ENCODE measurements at places on chromosomes 5 and 9.

GRCh38 chr9:129100383-129101169, 10.0 kb downstream of the CRAT start:
- no peak for DNase-seq

DNA sequence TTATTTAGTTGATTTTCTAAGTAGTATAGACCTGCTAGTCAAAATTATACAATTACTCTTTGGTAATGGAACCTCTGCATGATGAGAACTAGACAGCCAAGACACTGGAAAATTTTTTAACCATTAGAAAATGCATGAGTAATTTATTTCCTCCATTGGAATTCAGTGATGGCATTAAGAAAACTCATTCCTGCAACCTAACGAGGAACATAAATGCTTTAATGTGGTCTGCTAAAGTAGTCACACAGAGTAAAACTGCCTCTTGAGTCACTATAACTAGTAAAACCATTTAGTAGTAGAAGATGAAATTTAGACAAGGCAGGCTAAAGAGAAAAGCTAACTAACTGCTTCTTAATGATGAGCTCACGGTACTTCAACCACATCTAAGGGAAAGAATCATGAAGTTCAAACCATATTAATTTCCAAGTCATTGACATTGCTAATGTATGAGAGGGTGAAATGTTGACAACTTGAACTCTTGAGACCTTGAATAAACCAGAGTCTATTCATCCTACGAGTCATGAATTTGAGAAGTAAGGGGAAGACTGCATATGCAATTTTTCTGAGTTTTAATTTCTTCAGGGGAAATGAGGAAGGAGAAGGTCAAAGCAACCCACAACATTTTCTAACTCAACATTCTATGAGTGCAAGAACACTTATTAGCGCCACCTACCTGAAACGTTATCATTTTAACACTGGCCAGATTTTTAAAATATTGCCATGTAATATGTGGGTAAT, 74.4 kb downstream of the GLIS3 start:
- no peak for DNase-seq

GRCh38 chr5:4124221-4124970, 528.8 kb downstream of the IRX1 start:
- DNase-seq: no peak

GRCh38 chr5:72018143-72018803, 89.0 kb upstream of the MAP1B start:
- peak; percentile 28 for DNase-seq

DNA sequence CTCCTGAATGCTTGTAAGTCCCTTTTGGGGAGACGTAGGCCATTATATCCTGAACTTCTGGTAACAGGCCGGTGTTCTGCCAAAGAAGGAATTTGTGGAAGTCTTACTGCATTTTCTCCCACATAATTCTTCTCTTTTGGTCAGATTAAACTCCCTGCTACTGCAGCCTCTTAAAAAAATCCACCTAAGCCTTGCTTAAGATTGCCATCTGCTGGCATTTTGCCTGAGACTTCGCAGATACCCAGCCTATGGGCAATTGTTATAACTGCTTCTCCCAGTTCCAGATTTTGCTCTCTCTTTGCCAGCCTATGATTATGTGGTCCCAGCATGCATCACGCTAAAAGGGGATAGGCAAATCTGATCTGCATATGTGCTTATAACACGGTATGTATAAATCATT, 391.6 kb upstream of the CHD1 start:
- no peak for DNase-seq

GRCh38 chr9:136791516-136792276, 552 bp downstream of the TMEM141 start:
- DNase-seq: peak; percentile 58

Measured in stimulated activated naive B cell treated with anti-CD40 and anti-IgM and Interleukin-4, amounts not matched to agents 10 μg/mL and 1 μg/mL and 100 μg/mL, for 72 hours (primary cell).